Activated T-cell treated with anti-CD3 and anti-CD28 coated beads for 24 hours (primary cell): ENCODE measurements at places on chromosomes 7 and 10.
A peak's percentile ranks its signal among the peaks of the same experiment; 100 is the strongest.

- DNase-seq, result no peak
These were observed 26.6 kb upstream of the R3HCC1L start for GRCh38 chr10:98107644-98108430.

- no peak for DNase-seq
These were observed 364.2 kb downstream of the SUGCT start for GRCh38 chr7:40498924-40499510.

GRCh38 chr7:22433710-22434460 lies 66.1 kb downstream of the STEAP1B start:
- DNase-seq, result no peak

DNA sequence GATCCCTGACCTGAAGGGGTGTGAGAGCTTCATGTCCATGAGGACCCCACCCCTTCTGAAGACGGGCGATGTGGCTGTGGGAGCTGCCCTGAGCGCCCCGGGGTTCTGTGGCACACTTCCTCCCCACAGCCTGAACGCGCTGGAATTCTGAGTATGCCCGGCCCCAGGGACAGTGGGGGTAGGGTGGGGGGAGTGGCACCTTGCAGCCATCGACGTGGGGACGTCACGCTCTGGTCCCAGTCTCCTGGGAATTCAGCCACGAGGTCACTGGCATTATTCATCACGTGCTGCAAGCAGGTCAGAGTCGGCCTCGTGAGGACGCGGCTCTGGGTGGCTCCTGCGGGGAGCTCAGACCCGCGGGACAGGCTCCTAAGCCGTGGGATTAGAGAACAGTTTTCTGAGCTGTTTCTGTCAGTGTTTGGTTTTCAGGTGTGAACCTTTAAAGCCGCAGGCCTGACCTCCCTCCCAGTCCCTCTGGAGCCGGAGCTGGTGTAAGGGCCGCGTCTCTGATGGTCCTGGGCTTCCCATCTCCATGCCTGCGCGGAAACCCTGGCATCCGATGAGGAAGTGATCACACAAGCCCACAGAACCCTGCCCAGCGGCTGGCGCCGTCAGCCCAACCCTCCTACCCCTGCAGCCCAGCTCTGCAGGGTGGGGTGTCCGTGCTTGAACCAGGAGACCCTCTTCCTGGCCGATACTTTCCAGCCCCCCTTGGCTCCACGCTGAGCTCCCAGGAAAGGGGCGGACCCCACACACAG lies 16.1 kb downstream of the GPR146 start:
- no peak for DNase-seq

DNA sequence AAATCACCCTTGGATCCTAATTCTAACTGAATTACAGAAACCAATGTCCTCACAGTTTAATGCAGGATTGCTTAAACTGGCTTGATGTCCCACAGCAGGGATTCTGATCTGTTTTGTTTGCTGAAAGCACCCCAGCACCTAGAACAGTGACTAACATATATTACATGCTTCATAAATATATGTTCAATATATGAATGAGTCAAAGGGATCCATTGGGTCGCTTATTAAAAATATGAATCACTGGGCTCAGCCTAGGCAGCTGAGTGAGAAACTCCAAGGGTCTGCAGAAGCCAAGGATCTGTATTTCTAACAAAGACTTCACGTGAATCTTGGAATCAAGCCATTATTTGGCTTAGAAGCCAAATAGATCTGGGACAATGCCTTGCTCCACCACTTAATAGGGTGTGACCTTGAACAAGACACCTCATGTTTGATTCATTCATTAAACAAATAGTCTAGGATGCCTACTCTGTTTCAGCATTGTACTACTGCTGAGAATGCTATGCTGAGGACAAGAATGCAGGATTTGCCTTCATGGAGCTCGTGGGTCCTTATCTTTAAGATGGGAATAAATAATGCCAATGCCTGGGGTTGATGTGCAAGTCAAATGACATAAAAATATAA lies 103.4 kb upstream of the DLX6 start:
- no peak for DNase-seq

DNA sequence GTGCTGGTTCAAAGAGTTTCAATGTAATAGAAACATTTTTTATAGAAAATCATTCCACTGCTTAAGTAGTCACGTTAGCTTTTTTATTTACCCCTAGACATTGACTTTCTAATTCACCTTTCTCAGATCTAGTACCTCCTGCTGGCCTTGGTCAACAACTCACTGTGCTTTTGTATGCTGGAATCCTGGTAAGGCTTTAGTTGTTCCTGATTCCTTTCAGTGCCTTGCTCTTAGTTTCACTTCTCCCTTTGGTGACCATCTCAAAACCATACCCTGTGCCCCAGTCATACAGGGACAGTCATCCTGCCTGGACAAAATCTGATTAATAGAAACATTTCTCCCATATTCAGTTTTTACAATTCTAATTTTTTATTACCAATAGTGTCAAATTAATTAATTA lies 130.2 kb downstream of the GPR37 start:
- DNase-seq, result no peak

GRCh38 chr10:103752680-103753248 lies 102.6 kb downstream of the SH3PXD2A start:
- peak; percentile 26 for DNase-seq

- DNase-seq, result no peak
These were observed 545.1 kb downstream of the AUTS2 start for GRCh38 chr7:70143075-70144044.

GRCh38 chr10:73759512-73760115 lies 15.4 kb downstream of the SEC24C start:
- no peak for DNase-seq

- DNase-seq, result no peak
These were observed 370.8 kb upstream of the LRRTM3 start for GRCh38 chr10:66555061-66555460.

- no peak for DNase-seq
These were observed 180.6 kb downstream of the LRMDA start for GRCh38 chr10:75611993-75612372.

GRCh38 chr7:36565792-36566356 lies 158.4 kb downstream of the AOAH start:
- no peak for DNase-seq

- DNase-seq, result no peak
These were observed 76.4 kb upstream of the NRP1 start for GRCh38 chr10:33410860-33411234.

- no peak for DNase-seq
These were observed 11.0 kb upstream of the RADIL start for GRCh38 chr7:4894482-4894881.

DNA sequence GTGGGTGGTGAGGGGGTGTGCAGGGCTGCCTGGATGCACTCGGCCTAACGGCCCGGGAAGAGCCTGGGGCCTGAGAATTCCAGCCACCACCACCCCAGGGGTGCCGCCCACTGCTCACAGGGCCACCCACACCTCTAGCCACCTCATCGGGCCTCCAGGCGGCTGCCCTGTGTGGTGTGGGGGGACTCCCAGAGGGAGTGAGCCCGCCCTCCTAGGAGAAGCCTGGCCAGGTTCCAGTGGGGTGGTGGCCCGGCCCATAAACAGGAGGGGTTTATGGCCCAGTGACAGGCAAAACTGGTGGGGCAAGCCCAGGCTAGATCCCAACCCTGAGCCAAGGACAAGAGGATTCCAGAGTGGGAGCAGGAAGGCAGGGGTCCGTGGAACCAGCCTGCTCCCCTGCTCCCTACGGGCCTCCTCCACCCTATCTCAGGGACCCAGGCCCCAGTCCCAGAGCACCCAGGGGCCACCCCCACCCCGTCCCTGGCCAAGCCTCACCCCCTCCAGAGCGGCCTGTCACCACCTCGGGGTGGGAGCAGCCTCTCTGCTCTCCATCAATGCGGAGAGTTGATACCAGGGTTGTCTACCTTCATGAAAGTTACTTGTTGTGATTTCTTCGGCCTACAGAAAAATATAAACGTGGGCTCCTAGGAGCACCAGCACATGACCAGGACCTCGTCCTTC lies 20.2 kb upstream of the PDGFA start:
- no peak for DNase-seq
